Lung (tissue), 17 donors: ENCODE measurements at places on chromosomes 7 and 10. TPM values are rescaled to one million over a fixed set of nuclear protein-coding genes. Genes with fewer than 3 reads are reported as not detected.

Gene FXYD4
- not detected for total RNA-seq

Gene GPR22
- total RNA-seq: not detected

Gene C7orf33
- total RNA-seq: not detected

DNA sequence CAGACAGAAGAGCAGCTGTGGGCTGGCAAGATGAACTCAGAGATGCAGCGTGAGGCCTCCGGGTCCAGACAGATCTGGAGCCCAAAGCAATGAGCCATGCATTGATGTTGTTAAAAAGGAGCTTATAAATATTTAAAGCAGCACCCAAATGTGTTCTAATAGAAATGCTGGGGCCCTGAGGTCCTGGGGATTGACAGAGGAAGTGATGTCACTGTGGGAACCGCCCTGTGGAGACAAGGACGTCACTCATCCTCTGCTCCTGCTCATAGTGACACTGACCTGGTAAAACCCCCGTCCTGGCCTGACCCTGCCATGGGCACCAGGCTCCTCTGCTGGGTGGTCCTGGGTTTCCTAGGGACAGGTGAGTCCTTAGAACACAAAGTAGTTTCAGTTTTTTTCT lies 197.0 kb upstream of the PRSS58 start:
- DNase-seq: no peak

DNA sequence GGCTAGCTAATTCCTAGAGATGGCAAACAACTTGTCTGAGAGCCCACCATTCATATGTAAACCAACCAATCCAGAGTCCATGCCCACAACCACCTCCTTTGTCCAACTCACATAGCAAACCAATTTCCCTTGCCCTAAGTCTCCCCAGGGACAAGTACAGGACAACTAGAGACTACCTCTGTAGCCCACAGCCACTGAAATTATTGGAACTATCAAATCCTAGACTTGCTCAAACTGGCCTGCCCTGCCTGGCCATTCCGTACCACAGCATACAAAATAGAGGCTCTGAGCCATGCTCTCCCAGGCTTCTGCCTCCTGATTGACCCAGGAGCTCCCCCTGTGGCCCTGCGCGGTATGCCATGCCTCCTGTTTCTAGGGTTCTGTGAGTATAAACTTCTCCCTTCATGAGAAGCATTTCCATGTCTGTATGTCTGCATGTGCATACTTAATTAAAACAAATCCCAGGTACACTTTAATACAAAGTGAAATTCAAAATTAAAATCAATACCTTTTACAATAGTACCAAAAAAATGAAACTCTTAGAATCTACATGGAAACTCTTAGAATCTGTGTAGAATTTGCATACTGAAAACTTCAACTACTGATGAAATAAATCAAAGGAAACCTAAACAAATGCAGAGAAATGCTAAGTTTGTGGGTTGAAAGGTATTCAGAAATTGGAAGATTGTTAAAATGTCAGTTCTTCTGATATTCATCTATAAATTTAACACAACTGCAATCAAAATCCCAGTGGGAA lies 4.0 kb upstream of the HECW1 start:
- peak; percentile 70 for DNase-seq
